ENCODE measurements at places on chromosomes 12 and 14.

- DNase-seq = no peak
Measured at GRCh38 chr14:44428231-44428945, 78.7 kb downstream of the FSCB start.

GRCh38 chr14:89444516-89445125, 27.6 kb upstream of the FOXN3 start:
- DNase-seq = no peak

- peak; percentile 81 for DNase-seq
Measured at GRCh38 chr12:122366685-122367475, 55.6 kb downstream of the CLIP1 start.

DNA sequence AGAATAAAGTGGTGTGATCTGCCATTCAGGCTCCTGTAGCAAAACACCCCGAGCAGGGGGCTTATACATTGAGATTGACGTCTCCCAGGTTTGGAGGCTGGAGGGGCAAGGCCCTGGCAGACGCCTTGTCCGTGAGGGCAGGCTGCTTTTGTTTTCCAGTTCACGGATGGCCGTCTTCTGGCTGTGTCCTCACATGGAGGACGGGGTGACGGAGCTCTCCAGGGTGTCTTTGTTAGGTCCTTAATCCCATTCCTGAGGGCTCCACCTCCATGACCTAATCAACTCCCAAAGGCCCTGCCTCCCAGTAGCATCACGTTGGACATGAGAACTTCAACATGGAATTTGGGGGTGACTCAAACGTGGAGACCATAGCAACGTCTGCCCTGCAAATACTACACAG, 147.7 kb downstream of the KIF26A start:
- DNase-seq = no peak

GRCh38 chr12:66002812-66003211, 127.7 kb downstream of the LLPH start:
- DNase-seq = no peak

GRCh38 chr12:2378835-2379330, 326.1 kb downstream of the CACNA1C start:
- DNase-seq = no peak

DNA sequence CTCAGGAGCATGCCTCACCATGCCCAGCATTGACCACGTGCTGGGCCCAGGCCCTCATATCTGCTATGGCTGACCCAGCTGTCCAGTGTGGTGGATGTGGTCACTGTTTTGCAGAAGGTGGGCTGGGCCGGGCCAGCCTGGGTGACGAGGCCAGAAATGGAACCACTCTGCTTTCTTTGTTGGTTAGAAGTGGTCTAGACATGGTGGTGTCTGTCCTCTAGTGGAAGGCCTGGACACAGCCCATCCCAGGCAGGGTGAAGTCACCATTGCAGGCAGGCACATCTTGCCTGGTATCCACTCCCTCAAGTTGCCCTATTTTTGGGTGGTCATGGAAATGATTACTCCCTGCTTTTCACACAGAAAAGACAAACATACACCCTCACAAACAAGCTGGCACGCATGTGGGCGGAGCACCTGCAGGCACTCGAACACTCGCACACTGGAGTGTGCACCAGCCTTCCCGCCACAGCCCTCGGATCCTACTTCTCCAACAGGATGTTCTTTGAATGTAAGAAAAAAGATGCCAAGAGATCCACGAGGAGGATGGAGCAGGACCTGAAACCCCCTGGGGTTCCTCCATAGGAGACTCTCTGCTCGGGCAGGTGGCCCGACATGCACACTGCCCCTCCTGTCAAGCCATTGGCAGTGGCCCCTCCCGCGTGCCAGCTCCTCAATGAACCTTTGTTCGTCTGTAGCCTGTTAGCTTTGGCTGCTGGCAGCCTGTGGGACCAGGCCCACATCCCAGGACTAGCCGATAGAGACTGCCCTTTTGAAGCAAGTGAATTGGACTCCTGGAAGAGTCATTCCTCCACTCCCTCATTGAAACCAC, 38.4 kb downstream of the MLXIP start:
- DNase-seq = no peak

DNA sequence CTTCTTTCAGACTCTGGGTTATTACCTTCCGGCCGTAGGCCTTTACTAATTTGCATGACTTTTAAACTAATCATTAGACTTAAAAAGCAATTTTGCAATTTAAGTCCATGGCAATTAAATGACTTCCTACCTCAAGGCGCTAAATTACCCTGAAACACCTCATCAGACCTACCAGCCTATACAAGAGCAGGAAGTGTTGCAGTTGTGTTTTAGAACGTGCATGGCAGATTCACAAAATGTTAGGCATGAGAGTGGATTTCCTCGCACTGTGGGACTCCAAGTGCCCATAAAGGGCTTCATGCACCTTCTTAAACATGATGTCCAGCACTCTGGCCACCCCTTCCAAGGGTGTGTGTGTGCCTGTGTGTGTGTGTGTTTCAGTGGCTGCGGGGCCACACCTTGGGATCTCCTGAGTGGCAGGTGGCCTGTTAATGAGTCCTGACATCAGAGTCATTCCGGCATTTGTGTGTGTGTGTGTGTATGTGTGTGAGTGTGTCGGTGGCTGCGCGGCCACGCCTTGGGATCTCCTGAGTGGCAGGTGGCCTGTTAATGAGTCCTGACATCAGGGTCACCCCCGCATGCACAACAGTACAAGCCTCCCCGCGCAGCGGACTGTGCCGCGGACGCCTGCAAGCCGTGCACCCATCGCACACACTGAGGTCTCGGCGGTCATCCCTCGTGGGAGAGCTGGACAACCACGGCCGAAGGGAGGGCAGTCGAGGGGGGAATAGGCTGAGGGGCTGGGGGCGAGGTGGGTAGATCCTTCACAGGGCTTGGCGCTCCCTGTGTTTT, 900 bp downstream of the C2CD5 start:
- DNase-seq = peak; percentile 39

DNA sequence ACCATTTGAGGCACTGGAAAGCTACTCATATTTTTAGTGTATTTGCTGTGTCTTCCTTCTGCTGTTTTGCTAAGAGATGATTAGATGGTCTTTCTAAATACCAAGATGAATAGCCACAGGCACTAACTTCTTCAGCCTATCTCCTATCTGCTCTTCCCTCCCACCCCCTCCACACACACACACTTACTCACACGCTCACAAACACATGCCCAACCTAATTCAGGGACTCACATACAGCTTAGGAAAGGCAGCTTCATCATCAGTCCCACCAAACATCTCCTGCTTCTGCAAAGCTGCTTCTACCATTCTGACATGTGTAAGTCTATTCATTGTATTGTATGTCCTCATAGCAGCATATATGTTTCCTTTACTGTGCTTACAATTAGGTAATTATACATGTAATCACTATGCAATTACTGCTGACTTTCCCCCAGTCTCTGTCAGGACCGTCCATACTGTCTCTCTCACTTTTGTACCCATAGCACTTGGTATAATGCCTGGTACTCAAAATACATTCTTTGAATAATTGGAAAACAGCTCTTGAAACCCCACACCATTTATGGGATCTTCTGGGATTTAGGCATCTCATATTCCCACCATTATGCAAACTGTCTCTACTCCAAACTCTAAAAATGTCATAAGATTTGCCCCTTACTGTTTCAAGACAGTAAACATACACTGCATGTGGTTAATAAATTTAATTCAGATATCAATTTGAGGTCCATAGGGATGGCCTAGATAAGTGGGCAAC, 83.3 kb upstream of the HIF1A start:
- no peak for DNase-seq

- no peak for DNase-seq
Measured at GRCh38 chr14:29222671-29223268, 456.2 kb downstream of the FOXG1 start.

GRCh38 chr12:39824505-39825212, 205.1 kb upstream of the ABCD2 start:
- no peak for DNase-seq

DNA sequence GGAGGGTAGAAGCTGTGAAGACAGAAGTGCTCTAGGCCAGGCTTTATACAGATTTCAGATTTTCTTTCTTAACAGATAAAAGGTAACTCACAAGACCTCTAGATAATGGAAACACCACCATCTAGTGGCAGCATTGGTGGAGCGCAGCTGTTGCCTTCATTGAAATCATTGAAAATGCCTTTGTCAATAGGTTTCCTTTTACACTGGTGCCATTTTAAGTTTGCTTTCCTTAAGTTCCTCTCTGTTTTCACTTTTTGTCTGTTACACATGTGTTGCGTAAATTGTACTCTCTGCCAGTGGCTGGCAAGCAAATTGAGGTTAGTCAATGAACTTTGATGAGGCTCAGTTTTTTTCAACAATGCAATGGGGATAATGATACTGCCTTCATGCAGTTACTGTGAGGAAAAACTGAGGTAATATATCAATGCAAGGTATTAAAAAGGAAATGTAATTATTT, 31.1 kb downstream of the ALDH1L2 start:
- peak; percentile 58 for DNase-seq

- DNase-seq = no peak
Measured at GRCh38 chr12:2936301-2936700, 22.9 kb upstream of the TEAD4 start.

DNA sequence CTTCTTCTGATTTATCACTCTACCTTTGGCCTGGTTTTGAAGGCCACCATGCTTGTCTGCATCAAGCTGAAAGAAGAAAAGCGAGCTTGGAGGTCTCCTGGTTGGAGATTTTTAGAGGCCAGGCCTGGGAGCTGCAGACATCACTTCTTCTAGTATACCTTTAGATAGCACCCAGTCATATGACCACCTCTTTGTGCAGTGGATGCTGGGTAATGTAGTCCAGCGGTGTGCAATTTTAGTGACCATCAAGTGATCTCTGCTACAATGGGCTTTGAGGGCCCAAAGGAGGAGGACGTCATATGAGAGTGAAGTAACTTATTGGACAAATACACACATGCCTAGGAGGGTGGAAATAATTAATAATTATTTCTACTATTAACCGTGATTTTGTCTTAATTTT, 15.2 kb upstream of the WNT5B start:
- DNase-seq = no peak

- DNase-seq = no peak
Measured at GRCh38 chr14:69808919-69809808, 12.1 kb upstream of the SLC10A1 start.

GRCh38 chr14:31556191-31556590, 5.0 kb upstream of the NUBPL start:
- DNase-seq = no peak

GRCh38 chr14:96497586-96497985, 4.6 kb upstream of the PAPOLA start:
- DNase-seq = no peak

- DNase-seq = no peak
Measured at GRCh38 chr12:22627371-22627770, 2.4 kb downstream of the ETNK1 start.

GRCh38 chr14:74932401-74932901, 9.4 kb upstream of the RPS6KL1 start:
- no peak for DNase-seq

DNA sequence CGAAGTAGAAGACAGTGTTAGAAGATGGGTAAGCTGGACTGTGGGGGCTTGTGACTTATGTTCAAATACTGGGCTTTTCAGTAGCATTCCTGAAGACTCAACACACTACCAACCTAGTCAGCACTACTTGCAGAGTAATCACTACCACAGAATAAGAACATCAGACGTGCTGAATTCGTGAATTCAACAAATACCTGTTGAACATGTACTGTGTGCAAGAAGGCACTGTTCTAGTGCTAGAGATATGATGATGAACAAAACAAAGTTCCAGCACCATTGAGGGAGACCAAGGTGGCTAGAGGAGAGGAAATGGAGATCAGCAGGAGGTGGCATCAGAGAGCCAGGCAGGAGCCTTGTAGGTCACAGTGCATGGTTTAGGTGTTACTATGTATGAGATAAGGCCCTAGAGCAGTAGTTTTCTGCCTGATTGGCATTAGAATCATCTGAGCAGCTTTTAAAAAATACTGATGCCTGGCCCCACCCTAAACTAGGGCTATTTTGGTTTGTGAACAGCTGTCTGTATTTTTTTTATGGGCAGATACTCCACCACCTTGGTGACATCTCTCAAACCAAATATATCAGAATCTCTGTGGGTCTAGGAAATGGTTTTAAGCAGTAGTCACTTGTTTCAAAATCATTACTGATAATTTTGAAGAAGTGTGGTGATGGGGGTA, 26.8 kb downstream of the FERMT2 start:
- no peak for DNase-seq

GRCh38 chr14:83470466-83470865, 1936.8 kb upstream of the SEL1L start:
- no peak for DNase-seq

DNA sequence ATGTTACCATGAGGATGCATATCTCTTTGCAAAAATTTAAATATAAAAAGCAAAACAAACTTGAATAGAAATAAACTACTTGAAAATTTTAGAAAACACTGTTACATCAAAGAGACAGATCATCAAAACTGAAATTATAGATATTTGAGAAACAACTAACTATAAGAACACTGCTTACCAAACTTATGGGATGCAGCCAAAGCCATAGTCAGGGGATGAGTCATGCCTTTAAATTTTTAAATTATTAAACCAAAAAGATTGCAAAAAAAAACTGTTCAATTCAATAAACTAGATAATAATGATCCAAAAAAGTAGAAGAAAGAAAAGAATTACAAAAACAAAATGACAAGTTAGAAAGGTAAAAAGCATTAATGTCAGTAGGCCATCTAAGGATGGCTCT, 7.5 kb downstream of the BDKRB2 start:
- no peak for DNase-seq

DNA sequence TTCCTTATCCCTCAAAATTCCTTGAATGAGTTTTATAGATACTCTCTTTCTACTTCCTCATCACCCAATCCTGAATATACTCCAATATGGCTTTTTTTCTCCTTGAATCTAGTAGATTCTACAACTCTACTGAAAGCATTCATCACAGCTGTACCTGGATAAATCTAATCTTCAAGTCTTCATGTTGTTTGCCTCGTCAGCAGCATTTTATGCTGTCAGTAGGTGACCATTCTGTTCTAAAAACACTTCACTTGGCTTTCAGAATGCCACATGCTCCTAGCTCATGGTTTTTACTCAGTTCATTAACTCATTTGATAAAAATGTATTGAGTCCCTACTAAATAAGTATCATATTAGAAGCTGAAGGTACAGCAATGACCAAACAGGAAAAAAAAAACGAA, 113.3 kb downstream of the NOVA1 start:
- no peak for DNase-seq

- peak; percentile 18 for DNase-seq
Measured at GRCh38 chr14:94423453-94424056, 29.0 kb downstream of the SERPINA11 start.
